Activated CD4-positive, CD25-positive, alpha-beta regulatory T cell treated with anti-CD3 and anti-CD28 coated beads, Interleukin-2, amount 50 U/mL, for 72 hours (primary cell): ENCODE measurements at places on chromosomes 2 and 18.

GRCh38 chr2:216350214-216350791 is 22.0 kb downstream of the MARCHF4 start:
- no peak for DNase-seq

DNA sequence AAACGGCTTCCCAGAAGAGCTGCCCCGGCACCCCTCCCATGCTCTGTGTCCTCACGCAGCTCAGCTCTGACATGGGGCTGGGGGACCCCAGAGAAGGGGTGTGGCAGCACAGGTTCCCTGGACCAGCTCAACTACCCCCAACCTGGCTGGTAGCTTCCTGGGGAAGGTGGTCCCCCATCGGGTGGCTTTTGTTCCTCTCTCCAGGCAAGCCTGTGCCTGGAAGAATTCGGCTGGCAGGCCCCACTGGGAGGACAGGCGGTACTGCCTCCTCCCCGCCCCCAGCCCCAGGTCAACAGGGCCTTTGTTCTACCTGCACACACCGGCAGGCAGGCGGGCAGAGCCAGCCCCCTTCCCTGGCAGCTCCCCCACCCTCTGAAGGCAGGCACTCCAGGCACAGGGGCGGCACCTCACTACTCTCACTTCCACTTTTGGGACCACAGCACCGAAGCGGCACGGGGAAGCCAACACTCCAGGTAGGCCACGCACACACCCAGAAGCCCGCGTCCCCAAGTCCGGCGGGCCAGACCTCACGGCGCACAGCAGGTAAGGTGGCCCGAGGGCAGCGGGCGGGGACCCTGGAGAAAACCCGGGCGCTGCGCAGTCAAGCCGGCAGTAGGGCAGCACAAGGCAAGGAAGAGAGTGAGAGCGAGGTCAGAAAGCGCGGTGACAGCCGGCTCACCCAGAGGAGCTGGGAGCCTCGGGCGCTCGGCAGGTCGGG is 1.3 kb downstream of the HS6ST1 start:
- peak; percentile 42 for DNase-seq

DNA sequence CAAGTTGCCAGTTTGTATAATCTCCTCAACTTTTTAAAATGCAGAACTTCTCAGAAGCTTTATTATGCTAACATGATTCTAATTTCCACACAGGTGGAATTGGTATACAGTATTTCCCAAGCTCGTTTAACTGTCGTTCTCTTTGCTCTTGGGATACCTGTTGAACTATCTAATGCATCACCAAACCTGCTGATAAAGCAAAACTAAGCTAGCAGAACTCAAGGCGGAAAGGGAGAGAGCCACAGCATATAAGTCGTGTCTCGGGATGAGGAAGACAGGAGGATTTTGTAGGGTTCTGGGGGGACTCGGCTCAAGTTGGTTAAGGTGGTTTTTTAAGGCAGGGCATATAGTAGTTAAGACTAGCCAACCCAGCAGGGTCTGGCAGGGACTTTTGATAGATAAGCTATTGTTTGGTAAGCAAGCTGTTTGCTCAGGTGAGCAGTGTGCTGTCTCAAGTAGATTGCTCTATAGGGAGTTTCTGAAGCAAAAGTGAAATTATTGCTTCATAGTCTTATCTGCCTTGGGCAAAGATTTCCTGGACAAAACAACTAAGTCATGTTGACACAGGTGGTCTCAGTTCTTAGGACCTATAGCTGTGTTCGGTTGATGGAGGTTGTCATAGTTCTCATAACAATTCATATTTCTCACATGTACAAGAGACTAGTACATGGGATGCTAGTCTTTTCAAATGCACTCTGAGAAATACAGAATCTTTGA is 28.2 kb upstream of the CHRNA1 start:
- DNase-seq, result no peak

DNA sequence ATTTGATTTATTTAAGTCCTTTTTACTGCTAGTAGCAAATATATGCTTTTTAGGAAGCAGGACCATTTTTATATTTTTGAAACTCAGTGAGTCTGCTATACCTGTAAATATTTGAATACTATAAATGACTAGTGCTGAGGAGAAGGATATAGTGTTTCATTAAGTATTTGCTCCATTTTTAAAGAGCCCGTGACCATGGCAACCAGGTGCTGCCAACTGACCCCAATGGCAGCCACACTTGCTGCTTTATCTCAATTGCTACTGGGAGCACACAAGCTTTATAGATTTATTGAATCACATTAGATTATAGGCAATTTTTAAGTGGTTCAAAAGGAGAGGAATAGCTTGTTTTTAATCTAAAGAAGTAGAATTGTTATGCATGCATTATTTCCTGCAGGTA is 142.0 kb downstream of the SCG2 start:
- no peak for DNase-seq

- no peak for DNase-seq
Observed at GRCh38 chr2:206586609-206587008, 55.7 kb upstream of the FAM237A start.
